ENCODE measurements at places on chromosomes 5 and 9.

DNA sequence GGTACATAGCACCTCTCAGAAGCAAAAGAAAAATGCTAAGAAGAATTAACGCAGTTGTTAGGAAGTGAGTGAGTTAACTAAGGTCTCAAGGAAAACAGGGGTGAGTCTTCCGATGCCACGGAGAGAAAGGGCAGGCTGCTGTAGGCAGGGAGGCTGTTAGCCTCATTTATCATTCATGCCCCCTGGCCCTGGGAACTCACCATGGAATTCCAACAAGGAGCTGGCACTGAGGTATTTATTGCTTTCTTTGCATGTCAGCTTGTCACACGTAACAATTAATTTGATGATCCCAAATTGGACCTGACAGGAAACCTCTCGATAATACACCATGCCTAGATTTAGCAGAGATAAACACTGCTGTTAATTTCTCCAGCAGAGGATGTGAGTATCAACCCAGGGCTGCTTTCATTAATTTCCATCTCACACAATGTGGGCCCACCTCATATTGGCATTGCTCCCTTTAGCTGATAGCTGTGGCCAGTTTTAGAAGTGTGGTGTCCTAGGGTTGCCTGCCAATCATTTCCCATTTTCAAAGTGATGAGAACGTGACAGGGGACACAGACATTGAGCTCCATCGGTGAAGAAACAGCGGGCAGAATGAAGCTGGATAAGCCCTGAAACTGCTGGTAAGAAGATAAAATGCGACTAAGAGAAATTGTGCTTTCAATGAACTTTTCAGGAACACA, 45.3 kb downstream of the DAP start:
- DNase-seq: peak; percentile 66

DNA sequence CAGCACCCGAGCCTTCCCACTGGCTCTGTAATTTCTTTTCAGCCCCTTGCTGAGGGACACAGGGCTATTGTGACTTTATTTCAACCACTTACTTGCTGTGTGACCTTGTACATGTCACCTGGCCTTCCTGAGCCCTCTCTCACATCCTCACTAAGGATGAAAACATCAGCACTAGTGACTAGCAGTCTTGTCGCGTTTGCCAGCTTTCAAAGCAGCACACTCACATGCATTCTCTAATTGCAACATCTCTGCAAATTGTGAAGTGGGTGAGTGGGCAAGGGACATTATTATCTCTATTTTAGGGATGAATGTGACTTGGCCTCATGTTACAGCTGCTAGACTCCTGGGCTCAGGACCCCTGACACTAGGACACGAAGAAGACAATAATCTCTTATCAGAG, 144.5 kb downstream of the SEC61B start:
- no peak for DNase-seq

DNA sequence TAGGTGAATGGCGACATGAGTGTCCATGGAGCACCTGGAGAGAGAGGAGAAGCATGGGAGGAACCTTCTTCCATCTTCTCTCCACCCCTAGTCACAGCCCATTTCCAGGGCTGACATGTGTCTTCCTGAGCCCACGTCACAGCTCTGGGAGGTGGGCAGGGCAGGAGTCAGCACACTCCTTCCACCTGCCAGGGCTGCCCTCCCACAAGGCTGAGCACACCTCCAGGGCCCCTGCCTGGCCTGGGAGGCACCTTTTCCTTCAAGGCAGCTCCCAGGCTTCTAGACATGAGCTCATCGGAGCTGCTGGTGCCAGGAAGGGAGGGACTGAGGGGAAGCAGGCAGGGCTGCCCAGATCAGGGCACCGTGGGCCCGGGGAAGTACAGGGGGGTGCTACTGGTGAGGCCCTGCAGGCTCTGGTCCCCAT, 13.6 kb upstream of the SYNPO start:
- DNase-seq: peak; percentile 24

GRCh38 chr5:79759436-79759835, 69.8 kb downstream of the CMYA5 start:
- DNase-seq: peak; percentile 61

DNA sequence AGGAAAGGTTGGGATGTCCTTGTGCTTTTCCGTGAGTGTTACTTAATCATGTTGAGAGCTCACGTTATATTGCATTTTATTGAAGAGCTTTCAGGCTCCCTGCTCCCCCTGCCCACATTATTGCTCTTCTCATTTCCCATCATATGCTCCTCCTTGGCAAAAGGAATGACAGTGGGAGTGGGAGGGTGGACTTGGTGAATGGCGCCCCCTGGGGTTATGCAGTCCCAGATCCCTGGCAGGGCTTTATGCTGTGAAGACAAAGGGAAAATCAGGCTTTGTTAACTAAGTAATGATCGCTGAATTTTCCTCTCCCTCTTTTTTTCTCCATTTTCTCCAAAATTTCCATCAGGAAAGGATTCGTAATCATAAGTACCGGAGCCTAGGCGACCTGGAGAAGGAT, 166.6 kb downstream of the SMARCA2 start:
- peak; percentile 9 for DNase-seq

DNA sequence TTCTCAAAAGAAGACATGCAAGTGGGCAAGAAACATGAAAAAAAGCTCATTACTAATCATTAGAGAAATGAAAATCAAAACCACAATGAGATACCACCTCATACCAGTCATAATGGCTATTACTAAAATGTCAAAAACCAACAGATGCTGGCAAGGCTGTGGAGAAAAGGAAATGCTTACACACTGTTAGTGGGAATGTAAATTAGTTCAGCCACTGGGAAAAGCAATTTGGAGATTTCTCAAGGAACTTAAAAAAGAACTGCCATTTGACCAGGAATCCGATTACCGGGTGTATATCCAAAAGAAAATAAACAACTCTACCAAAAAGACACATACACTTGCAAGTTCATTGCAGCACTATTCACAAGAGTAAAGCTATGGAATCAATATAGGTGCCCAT, 595.4 kb upstream of the RIOK2 start:
- DNase-seq: peak; percentile 15

GRCh38 chr5:65149827-65150226, 331.9 kb downstream of the ADAMTS6 start:
- no peak for DNase-seq

DNA sequence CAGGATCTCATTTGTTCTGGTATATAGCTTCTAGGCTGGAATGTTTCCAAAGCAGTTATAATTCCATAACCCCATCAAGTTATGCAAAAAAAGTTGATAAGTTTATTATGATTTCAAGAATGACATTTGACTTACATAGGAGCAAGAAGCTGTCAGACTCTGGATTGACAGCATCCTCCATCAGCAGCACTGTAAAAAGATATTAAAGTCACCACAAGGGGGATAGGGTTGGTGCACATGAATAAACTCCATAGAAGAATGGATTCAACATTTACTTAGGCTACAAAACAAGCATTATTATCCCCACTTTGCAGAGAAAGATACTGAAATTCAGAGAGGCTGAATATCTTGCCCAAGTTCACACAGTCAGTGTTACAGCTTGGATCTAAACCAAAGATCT, 208.9 kb upstream of the SLC30A5 start:
- DNase-seq: peak; percentile 22
